Fibroblast of skin of abdomen (primary cell): ENCODE measurements at places on chromosomes 2 and 18.

DNA sequence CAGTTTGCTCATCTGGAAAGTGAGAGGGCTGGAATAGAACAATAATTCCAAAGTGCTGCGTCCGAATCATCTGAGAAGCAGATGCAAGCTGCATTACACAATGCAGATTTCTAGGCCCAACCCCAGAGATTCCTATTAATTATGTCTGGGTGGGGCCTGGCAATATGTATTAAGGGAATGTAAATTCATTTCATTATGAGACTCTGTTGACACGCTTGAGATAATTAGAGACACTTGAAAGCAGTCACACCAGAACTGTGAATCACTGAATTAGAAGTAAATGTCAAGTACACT lies 54.7 kb upstream of the HK2 start:
- no peak for DNase-seq

- no peak for DNase-seq
These were observed 251.7 kb downstream of the PHLPP1 start for GRCh38 chr18:62967089-62967488.

DNA sequence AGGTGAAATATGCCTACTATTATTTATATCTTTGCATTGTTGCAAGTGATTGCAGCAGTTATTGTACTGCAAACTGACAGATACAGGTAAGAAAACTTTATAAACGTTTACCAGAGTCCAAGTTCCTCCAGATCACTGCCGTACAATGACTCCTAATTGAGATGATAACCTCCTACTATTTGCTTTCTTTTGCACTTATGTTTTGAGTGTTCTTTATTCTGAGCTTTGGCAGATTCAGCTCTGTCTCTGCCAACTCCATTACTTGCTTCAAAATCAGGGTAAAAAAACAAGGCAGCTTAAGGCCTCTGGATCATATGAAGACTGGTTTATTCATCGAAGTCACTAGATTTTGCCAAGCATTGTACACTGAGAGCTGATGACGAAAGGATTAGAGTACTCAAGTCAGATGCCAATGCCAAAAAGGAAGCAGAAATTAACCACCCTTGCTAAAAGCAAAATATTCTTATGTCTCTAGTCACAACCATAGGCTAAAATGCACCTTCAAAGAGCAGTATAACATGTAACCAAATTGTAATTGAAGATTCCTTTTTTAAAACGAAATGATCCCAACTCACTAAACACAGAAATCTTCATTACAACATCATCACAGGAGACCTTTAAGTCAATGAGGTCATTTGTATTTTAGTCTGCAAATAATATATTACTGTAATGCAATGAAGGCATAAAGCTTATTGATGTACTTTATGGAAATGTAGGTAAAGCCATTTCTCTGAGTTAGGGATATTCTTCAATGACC lies 10.5 kb upstream of the IKZF2 start:
- DNase-seq: peak; percentile 22

- DNase-seq: peak; percentile 86
These were observed at the start of gene PLEKHH2 for GRCh38 chr2:43637030-43637803. Gene PLEKHH2 (plus strand): TSS chr2:43637260. CDS start chr2:43644674, 7,414 bp downstream.

DNA sequence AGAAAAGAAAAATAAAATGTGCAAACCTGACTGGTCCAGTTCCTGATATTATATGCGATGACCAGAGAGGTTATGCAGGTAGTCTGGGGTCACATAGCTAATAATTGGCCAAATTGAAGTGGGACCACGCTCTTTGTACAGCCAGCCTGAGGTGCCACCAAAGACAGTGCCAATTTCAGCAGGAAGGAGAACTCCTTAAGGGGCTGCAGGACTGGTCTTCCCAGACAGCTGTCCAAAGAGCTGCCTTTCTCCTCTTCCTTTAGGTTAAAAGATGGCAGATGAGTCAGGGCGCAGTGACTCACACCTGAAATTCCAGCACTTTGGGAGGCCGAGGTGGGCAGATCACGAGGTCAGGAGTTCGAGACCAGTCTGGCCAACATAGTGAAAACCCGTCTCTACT lies 95.5 kb downstream of the ACKR3 start:
- DNase-seq: peak; percentile 22

DNA sequence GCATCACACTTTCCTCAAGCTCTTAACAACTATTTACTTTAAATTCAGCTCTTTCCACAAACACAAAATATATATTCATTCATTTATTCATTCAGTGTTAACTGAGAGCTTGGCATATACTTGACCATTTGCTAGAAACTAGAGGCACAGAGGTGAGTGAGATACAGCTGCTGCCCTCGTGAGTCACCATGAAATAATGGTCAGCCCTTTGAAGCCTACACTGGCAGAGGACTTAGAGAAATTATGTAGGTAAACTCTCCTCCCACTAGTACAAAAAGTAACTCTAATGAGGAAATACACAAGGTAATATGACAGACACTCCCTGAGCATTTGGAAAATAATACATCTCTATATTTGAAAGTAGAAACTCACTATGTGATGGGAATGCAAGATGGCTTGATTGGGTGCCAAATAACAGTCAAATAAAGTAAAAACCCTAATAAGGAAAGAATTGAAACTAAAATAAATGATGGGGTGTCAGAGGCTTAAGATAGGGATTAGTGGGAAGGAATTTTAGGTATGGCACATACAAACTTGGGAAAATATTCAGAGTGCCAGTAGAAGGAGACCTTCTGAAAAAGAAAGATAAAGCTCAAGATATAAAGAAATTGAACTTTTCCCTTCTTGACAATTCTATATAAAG lies 61.1 kb downstream of the ANTXR1 start:
- peak; percentile 52 for DNase-seq

GRCh38 chr2:203871371-203871983 lies 3.9 kb downstream of the CTLA4 start:
- DNase-seq: no peak

DNA sequence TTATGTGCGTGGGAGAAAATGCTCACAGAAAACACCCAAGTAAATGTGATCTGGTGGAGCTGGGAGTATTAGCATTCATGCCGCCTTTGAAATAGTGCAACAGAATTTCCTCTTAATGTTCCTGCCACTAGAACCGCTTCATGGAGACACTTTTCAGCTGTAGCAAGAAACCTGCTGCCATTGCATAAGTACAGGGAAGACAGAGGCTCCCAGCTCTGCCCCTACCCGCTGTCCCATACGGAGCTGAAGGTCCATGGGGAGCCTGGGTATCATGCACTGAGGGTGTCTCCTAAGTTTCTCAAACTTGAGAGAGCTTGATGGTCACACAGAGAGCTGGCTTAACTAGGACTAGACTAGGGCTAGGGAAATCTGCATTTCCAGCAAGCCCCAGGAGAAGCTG lies 49.6 kb downstream of the CRIM1 start:
- no peak for DNase-seq

- peak; percentile 42 for DNase-seq
These were observed 49.0 kb upstream of the BCL2L11 start for GRCh38 chr2:111071600-111072171.

- peak; percentile 57 for DNase-seq
These were observed 5.7 kb upstream of the WIPF1 start for GRCh38 chr2:174603280-174603679.

DNA sequence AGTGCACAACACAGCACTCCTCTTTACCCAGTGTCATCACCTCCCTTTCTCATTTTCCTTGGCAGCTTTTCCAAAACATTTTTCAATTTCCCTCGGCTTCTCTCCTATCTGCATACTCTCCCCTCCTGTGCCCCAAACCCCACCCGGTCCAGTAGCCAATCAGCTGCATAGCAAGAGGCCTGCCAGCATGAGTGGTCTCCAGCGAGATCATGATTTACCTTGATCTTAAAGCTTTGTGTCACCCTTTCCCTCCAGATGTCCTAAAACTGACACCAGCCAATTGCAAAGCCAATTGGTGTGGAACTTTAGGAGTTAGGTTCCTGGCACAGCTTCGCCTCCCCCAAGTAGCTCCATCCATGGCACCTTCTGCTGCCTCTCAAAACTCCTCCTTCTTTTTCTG lies 45.2 kb upstream of the SH3RF3 start:
- no peak for DNase-seq
